ENCODE measurements at places on chromosomes 4 and X.

GRCh38 chr4:38859501-38859900 is 2.9 kb upstream of the TLR6 start:
- no peak for DNase-seq

- no peak for DNase-seq
These were observed 68.0 kb downstream of the IL21 start for GRCh38 chr4:122552898-122553297.

GRCh38 chr4:168095776-168096406 is 3.6 kb downstream of the ANXA10 start:
- no peak for DNase-seq

DNA sequence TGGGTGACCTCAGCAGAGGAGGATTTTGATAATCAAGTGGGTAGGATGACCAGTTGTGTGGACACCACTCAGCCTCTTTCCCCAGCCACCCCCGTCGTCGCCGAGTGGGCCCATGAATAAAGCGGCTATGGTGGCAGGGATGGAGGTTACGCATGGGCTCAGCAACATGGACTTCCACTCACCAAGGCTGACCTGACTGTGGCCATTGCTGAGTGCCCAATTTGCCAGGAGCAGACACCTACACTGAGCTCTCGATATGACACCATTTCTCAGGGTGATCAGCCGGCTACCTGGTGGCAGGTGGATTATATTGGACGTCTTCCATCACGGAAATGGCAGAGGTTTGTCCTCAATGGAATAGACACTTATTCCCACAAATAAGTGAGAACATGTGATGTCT is 361.3 kb downstream of the KLHL4 start:
- no peak for DNase-seq

DNA sequence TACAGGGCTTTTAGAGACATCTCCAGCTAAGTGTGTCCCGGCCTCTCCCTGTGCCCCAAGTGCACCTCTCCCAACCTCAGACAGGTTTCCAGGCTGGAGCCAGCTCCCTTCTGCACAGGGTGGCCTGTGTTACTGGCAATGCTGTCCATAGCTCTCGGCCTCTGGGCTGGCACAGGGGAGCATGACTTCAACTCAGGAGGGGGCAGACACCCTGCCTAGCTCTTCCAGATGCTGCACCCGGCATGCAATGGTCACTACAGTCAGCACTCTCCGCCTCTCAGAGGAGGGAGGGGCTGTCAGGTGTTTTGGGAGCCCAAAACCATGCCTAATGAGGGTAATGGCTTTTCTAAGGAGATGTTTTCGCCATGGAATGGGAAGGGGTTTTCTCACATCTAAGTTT is 2.4 kb upstream of the IRAK1 start:
- DNase-seq, result no peak

- DNase-seq, result no peak
These were observed 356.4 kb downstream of the KLHL4 start for GRCh38 chrX:87874043-87874442.

GRCh38 chr4:182808673-182809416 is 108.3 kb downstream of the DCTD start:
- DNase-seq, result no peak

DNA sequence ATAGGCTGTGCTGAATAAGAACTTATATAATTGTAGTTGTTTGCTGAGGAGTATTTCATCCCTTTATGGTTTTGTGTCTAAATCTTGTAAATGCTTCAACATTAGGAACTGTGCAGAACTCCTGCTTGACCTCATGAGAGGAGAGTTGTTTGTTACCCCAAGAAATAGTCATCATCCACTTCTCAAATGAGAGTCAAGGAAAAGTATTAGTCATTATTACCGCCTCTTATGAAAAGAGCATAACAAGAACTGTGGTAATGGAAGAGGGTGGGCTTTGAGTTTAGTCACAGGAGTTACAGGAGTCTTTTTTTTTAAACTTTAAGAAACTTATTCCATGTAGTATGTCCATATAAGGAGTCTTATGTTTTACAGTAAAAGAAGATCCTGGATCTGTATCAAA is 132.9 kb downstream of the RAP1GDS1 start:
- DNase-seq, result no peak

DNA sequence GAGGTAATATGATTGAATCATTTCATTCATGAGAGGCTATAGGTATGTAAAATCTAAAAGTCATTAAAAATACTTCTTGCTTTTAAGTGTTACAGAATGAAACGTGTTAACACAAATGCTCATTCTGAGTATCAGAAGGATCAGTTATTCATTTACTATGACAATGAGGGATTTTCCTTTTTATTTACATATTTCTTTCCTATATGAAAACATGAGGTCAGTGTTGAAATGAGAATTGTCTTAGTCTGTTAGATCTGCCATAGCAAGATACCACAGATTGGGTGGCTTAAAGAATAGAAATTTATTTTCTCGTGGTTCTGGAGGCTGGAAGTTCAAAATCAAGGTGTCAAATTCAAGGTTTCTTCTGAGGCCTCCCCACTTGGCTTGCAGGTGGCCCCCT is 181.2 kb downstream of the ARHGAP10 start:
- DNase-seq, result no peak

DNA sequence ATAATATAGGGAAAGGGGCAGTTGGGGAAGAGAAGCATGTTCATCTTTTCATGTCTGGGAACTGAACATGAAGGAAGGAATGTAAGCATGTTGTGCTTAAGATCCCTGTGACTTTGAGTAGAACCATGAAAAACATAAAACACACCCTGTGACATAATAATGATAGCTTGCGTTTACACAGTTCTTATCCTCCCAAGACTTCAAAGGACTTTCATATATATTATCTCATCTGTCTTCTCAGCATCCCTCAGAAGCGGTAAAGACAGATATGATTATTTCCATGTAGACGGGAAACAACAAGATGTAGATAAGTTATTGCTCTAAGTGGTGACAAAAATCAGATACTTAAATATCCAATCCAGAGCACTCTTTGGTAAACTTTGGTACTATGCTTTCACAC is 3.3 kb upstream of the SH3RF1 start:
- DNase-seq, result no peak

Measured in NCI-H187 (cell line).